Substantia nigra (tissue), 51 donors: ENCODE measurements at places on chromosomes 13 and 19.
A peak's percentile ranks its signal among the peaks of the same experiment; 100 is the strongest.

- no peak for DNase-seq
Observed at GRCh38 chr19:49741210-49741844, 21.8 kb downstream of the TSKS start.

- DNase-seq: no peak
Observed at GRCh38 chr19:32362318-32362691, 16.9 kb downstream of the ZNF507 start.

DNA sequence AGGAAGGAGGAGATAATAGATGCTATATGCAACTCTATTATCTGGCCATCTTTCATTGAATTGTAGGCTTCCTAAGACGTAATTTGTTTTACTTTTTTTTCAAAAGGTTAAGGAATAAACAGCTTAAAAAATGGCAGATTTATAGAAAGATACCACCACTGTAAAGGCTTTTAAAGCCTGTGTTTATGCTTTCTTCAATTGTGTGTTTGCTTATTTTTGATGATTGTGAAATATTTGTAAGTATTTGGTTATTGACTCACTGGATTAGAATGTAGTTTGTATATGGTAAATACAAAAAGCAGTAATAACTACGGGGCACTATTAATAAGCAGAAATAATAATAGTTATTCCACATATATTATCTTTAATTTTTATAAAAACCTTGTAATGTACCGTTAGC, 437.9 kb downstream of the KLF5 start:
- no peak for DNase-seq

GRCh38 chr13:98506322-98506721, 70.6 kb downstream of the STK24 start:
- DNase-seq: no peak

DNA sequence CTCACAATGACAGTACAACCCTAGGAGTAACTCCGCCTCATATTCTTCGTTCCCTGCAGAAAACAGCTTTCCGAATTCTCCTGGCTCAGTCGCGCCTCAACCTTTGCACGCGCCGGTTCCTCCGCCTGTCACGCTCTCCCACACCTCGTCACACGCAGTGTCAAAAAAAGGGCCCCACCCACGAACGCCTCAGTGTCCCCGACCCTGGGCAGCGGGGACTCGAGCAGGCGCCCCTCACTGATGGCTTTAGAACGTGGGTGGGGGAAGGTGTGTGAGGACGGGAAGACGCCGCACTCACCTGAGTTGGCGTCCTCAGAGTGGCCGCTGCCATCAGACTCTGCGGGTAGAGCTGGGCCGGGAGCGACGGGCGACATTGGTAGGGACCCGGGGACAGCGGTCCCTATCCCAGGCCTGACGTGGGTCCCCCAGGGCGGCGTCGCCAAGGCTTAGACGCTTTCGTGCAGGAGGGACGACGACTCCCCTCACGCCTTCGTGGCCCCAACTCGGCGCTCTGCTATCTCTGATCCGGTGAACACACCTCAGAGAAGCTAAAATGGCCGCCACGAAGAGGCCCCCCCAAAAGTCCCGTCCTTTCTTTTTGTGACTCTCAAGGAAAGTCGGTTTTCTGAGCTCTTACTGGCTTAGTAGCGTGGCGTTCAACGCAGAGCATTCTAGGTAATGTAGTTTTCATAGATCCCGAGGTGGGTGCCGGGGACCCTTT, at the start of gene ZNF154:
Gene ZNF154, minus strand, starts transcription at position 564 of the 721 bp plus-strand sequence. Its CDS starts 233 bp downstream, at position 331.
- DNase-seq: peak; percentile 18

DNA sequence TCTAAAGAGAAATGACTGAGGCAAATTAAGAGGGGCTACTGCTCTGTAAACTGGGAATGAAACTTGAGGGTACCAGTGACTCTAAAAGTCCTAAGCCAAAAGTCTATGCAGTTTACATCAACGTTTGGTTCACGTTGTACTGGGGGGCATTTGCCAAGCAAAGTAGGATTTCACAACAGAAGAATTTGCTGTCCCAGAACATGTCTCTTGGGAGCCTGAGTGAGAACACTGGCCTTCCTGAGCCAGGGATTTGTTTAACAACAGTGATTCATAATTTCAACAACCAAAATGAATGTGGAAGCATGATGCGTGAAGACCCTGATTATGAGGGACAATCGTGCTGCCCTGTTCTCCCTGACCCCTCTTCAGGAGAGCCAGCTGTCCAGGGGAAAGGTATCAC, 178.0 kb downstream of the OXGR1 start:
- no peak for DNase-seq

GRCh38 chr13:89227356-89227755, 1556.2 kb downstream of the SLITRK5 start:
- DNase-seq: no peak

- no peak for DNase-seq
Observed at GRCh38 chr13:58953638-58954037, 1210.1 kb downstream of the DIAPH3 start.

- no peak for DNase-seq
Observed at GRCh38 chr13:73075546-73075945, 16.7 kb downstream of the KLF5 start.

GRCh38 chr13:49791315-49791710, 1.2 kb downstream of the KPNA3 start:
- no peak for DNase-seq

DNA sequence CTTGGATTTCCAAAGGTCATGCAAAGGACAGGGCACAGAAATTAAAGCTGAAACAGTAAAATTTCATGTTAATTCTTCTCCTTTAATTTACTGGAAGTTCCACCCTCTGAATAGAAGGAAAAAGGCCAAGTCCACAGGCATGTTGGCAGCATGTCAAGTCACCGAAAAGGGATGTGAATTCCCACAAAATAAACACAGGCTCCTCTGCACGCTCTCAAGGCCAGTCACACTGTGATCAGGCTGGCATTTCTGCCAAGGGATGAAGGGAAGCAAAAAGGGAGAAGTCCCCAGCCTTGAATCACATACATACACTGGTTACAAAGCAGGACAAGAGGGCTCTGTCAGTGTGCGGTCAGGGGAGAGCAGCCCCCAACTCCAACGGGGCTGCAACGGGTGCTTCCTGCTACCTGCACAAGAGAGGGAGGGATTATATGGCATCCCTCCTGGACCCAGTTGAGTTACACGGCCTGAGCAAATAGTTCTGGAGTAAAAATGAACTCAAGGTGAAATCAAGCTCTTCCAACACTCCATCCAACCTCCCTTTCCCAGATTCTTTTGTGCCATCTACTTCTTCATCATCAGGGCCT, 6.9 kb downstream of the DCLK1 start:
- DNase-seq: no peak

- DNase-seq: peak; percentile 81
Observed at GRCh38 chr19:3346677-3347353, 19.6 kb upstream of the NFIC start.

GRCh38 chr13:39455521-39456175, 147.3 kb downstream of the LHFPL6 start:
- no peak for DNase-seq
